ENCODE measurements at places on chromosomes 7 and 10.

GRCh38 chr10:132784866-132785722 lies 853 bp downstream of the NKX6-2 start:
- DNase-seq, result no peak

GRCh38 chr10:79438021-79438698 lies 7.3 kb downstream of the ZCCHC24 start:
- DNase-seq, result no peak

DNA sequence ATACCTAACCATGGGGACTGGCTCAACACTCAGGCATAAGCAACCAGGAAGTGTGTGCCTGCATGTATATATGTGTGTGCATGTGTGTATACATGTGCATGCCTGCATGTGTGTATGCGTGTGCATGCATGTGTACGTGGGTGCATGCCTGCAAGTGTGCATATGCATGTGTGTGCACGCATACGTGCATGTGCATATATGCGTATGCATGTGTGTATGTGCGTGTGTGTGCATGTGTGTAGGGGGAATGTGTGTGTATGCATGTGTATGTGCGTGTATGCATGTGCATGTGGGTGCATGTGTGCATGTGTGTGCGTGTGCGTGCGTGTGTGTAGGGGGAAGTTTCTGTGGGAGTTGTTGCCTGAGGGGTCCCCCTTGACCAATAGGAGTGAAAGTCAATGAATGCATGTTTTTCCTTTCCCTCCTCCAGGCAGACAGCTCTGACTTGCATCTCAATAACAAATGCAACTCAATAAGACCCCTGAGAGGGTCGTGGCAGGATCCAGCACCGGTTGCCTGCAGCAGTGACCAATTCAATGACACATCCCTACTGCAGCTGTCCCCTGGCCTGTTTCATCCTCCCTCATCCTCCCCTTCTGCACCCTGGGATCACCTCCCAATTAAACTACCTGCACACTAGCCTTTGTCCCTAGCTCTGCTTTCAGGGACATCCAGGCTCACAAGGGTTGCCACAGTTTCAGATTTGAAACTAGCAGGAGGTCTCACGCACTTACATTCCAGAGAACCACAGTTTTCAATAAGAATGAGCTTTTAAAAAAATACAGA lies 27.0 kb upstream of the FZD8 start:
- no peak for DNase-seq

GRCh38 chr10:124066781-124067714 lies 26.4 kb downstream of the CHST15 start:
- no peak for DNase-seq

GRCh38 chr7:37096341-37096740 lies 352.3 kb downstream of the ELMO1 start:
- DNase-seq, result no peak

GRCh38 chr7:56092789-56093531 lies at the start of gene PHKG1:
PHKG1 (minus strand) TSS chr7:56092952; CDS start chr7:56088941, 4,011 bp downstream.
- DNase-seq, result no peak

DNA sequence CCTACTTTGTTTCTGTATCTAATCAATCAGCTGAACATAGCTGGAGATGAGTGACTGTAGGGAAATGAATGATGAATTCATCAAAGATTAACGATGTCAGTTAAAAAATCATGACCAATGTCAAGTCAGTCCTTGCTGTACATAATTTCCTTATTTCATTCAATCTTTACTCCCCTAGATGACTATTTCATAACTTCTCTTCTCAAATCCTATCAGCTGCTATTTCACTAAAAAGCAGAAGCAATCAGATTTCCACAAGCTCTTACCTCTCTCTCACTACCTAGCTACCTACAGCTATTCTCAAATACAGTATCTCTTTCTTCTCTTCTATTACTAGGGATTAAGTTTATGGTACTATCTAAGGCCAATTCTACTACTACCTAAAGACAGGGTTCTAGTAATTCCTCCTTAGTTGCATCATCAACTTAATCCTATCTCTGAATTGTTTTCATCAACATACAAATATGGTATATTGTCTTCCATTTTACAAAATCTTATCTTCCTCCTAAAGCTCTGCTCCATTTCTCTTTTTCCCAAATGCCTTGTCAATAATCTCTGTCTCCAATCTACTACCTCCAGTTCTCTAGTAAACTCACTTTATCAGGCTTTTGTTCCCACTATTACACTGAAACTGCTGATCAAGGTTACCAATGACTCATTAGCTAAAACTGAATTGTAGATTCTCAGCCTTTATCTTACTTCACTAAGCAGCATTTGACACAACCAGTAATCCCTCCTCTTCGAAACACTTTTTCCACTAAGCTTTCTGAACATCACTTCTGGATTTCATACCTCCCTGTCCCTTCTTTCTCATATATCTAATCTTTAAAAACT lies 28.4 kb downstream of the JMJD1C start:
- DNase-seq, result no peak

DNA sequence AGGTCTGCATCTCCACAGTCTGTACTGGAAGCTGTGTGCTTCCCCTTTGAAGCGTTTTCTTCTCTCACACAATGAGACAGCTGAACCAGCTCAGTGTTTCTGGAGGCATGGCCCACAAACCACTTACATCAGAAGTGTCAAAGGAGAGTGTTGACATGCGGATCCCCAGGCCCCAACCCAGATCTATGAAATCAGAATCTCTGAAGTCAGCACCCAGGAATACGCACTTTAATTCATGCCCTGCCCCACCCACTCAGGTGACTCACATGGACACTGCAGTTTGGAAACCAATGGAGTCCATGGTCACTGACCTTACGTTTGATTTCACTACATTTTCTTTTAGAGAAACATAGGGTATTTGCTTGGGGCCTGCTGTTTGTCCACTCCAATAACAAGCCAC lies 19.0 kb downstream of the TLL2 start:
- no peak for DNase-seq

GRCh38 chr7:18087026-18087686 lies 59.5 kb upstream of the PRPS1L1 start:
- no peak for DNase-seq
